ENCODE measurements at places on chromosomes 3 and 15. TPM values are rescaled to one million over a fixed set of nuclear protein-coding genes. Genes with fewer than 3 reads are reported as not detected.

TPRG1 gene
- 3.1 TPM for polyA plus RNA-seq

DNA sequence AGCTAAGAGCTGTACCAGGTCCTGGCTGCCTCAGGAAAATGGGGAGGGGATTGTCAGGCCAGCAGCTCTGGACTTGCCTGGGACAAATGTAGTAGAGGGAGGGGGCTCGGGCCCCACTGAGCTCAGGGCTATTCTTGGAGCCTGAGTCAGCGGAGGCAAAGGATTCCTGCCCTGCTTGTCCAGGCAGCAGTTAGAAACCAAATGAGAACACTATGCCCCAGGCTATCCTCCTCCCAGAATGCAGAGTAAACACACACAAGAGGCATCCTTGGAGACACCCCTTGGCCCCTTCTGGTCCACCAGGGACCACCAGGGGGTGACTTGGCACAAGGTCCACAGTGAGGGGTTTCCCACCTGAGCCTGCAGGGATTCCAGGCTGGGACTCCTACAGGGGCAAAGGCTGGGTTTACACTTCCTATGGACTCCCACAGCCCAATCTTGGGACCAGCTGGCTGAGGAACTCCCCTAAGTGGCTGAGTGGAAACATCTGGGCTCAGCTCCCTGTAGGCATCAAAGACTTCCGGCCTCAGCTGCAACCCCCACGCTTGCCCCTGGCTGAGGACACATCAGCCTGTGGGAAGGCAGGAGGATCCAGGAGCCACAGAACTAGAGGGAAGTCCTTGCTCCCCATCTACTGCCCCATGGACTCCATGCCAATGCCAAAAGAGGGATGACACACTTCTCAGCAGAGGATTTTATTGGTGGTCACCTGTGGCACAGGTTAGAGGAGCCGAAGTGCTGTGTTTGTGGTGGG is 3.4 kb upstream of the COL7A1 start:
- DNase-seq, result peak; percentile 76

SPATA12 gene
- polyA plus RNA-seq, result 0.16 TPM

DNA sequence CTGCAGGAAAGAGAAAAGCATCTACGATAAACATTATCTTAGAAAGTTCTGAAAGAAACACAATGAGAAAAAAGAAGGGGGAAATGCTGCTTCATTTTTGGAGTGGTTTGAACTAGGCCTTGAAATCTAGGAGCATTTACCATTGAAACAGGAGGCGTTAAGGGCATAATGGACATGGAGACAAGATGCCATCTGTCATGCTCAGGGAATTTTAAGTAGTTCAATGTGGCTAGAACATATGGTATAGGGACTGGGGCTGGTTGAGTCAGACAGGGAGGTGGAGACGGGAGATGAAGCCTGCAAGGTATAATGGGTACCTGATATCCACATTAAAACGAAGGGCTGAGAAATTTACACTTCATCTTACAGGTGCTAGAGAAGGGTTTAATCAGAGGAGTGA is 10.4 kb upstream of the PLAAT1 start:
- no peak for DNase-seq

DNA sequence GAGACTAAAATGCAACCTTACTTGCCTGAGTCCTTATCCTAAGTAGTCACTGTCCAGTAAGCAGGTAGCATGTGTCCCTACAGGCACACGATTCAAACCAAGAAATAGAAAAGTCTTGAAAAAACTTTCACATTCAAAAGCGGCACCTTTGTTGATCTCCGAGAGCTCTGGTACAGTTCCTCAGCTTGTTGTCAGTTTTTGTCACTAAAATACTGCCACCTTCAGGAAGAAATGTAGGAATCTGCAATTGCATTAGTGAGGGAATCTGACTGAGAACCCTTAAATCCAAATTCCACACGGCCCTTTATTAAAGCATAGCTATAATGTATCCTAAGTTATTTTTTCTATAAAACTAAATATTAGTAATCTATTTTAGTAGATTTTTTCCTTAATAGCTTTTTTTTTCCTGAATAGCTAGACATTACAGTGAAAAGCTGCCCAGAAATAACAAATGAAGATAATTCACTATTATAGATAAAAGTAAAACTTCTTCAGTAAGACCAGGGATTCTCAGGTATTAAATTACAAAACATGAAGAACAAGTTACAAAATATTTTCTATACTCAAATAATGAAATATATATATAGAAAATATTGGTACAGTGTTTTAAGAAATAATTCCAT is 44.0 kb downstream of the CCDC54 start:
- peak; percentile 86 for DNase-seq

DNA sequence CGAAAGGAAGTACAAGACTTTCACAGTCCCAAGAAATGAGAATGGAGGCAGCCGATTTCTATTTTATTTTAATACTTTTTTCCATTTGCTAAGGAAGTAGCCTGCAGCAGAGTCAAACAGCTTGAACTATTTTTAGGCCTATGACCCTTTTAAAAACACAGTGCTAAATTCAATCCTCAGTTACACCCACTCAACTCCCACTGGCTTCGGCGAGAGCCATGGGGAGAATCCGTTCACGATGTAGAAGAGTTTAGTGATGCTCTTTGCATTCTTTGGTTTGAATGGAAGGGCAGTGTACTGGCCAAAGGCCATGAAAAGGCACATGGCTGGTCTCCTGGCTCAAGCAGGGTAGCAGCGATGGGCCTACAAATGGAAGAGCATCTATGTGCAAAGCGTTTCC is 343.5 kb downstream of the FOXP1 start:
- peak; percentile 62 for DNase-seq

COX17 gene
- polyA plus RNA-seq, result 77.2 TPM

- no peak for DNase-seq
These were observed 54.4 kb downstream of the PGPEP1L start for GRCh38 chr15:98953000-98953787.

DNA sequence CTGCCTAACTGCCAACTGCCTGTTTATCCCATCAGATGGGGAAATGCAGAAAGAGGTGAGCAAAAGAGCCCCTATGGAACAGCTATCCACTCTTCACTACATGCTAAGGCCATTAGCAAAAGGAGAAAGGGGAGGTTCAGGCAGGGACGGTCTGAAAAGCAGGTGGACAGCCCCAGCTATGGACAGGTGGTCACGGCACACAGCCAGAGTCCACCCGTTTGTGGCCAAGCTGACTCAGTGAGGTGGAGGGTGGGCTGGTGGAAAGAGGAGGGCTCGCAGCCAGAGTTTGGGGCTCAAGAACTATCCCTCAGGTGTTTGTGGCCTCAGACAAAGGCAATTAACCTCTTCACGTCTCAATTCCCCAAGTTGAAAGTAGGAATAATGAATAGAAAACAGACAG is 148.9 kb upstream of the UBE2E1 start:
- no peak for DNase-seq

GRCh38 chr3:12986986-12987385 is 86.2 kb downstream of the IQSEC1 start:
- no peak for DNase-seq

GRCh38 chr3:58074116-58074715 is 66.0 kb downstream of the FLNB start:
- peak; percentile 15 for DNase-seq

ADGRG7 gene
- polyA plus RNA-seq, result not detected

KLHL24 gene
- polyA plus RNA-seq, result 19.1 TPM

GRCh38 chr3:15153103-15153502 is 52.9 kb upstream of the CAPN7 start:
- DNase-seq, result no peak

- no peak for DNase-seq
These were observed 1.4 kb upstream of the AP4E1 start for GRCh38 chr15:50906954-50907600.

DNA sequence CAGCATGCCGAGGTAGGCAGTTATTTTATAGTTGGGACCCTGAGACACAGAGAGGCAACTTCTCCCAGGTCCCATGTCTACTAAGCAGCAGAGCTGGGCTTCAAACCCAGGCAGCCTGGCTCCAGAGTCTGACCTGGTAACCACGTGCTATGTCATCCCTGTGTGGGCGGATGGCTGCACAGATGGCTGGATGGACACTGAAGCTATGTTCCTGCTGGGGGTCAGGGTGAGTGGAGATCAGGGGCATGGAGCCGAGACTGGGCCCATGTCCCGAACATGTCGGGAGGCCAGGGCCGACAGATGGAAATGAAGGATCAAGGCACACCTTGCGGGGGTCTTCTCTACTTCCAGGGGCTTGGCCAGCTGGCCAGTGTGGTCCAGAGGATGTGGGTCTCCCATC is 9.3 kb upstream of the FBLN2 start:
- DNase-seq, result no peak

ATP2B2 gene
- 6.9 TPM for polyA plus RNA-seq

- DNase-seq, result peak; percentile 89
These were observed at the start of gene CD276 for GRCh38 chr15:73683777-73684580. TSS of gene CD276 (plus strand) at chr15:73684383. CDS start at chr15:73699640, 15,257 bp downstream.

UTS2B gene
- polyA plus RNA-seq, result not detected

DNA sequence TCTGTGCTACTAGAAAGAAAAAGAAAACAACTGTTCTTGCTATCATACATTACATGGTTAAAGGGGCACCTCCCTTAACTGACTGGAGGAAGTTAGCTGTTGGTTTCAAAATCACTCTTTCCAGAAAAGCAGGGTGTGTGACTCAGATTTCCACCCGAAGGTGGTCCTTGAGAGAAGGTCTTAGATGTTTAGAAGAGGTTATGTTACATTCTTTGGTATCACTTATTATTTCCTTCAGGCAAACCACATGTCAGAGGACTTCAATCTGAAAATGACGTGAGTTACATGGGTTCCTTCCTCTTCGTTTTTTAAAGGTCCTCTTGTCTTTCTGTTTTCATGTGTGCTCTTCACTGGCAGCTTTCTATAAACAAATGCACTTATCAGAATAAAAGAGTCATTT is 307.9 kb upstream of the CBLB start:
- DNase-seq, result no peak

PLA2G4D gene
- 0.06 TPM for polyA plus RNA-seq

GRCh38 chr15:41474436-41474835 is 19.2 kb upstream of the ITPKA start:
- DNase-seq, result no peak

SMAD6 gene
- 4.5 TPM for polyA plus RNA-seq

- peak; percentile 49 for DNase-seq
These were observed 85.5 kb upstream of the LRTM1 start for GRCh38 chr3:55013145-55013925.

CSPG4 gene
- polyA plus RNA-seq, result 88.9 TPM

GRCh38 chr3:21477541-21478288 is 273.3 kb downstream of the ZNF385D start:
- peak; percentile 60 for DNase-seq

DAZL gene
- not detected for polyA plus RNA-seq

DNA sequence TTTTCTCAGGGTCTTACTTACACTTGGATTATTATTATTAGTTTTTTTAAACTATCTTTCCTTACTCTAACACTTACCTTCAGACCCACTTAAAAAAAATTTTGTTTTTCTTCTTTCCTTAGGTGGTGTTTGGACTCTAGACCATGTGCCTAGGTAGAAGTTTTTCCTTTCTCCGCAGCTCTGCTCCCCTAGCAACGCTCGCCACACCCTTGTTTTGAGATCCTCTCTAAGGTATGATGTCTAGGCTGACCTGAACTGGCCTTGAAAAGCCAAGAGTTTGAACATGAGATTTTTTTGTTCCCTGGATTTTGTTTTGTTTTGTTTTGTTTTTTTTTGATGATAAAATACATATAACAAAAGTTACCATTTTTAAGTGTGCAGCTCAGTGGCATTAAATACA is 16.2 kb downstream of the ZNF592 start:
- DNase-seq, result no peak

CYP8B1 gene
- polyA plus RNA-seq, result 0.14 TPM

SLC24A5 gene
- 0.13 TPM for polyA plus RNA-seq

DNA sequence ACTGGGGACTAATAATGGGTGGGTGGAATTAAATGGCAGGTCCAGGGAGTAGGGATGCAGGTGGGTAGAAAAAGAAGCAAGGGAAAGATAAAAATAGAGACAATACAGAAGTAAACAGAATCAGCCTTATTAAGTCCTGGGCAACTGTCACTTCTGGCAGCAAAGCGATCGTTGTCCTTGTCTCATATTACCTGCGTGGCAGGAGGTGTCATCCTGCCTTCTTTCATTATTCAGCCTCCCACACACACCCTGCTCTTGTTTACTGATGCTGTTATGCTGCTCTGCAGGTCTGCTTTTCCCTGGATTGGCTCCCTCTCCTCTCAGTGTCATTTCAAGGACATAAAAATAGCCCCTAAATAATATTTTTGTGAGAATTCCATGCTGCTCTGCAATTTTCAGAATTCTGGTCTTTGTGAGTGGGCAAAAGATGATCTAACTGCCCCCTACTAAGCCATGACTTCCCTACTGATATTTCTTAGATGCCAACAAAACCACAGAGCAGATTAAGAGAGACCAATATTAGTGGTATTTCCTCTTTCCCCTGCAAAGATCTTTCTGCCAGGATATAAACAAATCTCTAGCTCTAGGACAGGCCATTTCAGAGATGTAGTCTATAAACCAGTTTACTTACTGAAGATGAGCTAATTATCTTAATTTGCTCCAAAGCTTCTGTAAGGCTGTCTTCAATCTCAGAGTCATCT is 8.5 kb downstream of the VEPH1 start:
- DNase-seq, result no peak

DNA sequence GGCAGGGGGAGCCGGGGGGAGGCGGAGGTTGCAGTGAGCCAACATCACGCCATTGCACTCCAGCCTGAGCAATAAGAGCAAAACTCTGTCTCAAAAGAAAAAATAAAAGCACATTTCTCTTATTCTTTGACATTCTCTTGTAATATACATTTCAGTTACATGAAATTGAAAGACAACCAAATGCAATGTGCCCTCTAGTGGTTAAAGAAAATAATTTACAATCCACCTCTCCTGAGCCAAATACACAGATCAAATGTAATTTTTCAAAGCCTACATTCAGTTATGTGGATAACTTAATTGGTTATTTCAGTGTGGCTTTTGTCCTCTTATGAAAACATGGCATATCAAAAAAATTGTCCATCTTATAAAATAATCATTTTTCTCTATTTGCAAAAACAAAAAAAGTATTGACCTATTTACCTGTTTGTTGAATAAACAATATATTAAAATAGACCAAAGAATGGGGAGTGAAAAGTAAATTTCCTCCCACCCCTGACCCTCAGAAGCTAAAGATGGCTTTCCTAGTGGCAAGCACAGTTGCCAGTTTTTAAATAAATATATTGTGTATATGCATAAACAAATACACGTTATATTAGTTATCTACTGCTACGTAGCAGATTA is 14.2 kb upstream of the U2SURP start:
- DNase-seq, result peak; percentile 41

DNA sequence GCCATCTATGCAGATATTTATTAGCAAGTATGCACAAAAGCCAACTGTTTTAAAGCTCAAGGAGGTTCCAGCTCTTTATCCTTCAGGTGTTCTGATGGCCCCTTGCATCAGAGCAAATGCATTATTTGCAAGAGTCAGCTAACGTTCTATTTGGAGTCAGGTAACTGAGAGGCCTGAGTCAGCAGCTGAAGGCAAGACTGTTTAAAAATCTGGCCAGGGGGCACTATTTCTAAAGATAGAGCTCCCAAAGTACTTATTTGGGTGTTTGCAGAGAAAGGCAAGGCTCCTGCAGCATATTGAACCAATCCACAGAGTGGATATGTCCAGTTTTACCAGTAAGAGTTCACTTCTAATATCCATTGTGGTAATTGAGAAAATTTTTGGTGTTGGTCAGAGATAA is 146.1 kb downstream of the LRTM1 start:
- DNase-seq, result no peak

P2RY12 gene
- polyA plus RNA-seq, result 0.84 TPM

Data from muscle of leg (tissue), 16 donors.